ENCODE measurements at places on chromosomes 12 and 14.

DNA sequence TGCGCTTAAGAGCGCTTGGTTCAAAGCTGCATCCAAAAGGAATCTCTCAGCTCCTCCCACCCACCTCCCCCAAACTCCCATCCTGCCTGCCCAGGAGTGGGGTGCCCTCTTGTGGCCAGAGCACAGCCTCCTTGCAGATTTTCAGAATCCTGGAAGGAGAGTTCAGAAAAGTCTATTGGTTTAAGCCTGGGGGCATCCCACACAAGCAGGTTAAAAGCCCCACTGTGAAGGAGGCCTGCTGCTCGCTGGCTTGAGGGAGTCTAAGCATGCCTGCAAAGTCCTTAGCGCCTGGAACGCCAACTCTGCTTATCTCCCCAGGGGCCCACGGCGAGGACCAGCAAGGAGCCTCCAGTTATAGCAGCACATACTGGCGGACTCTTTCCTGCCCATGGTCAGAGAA is 297.1 kb downstream of the KSR2 start:
- peak; percentile 49 for ATAC-seq

GRCh38 chr12:87807086-87807485 is 222.1 kb downstream of the C12orf50 start:
- no peak for ATAC-seq

GRCh38 chr14:50600849-50601248 is 40.9 kb downstream of the ATL1 start:
- no peak for ATAC-seq

- ATAC-seq: peak; percentile 32
Observed at GRCh38 chr14:102957222-102957621, 34.8 kb downstream of the AMN start.

DNA sequence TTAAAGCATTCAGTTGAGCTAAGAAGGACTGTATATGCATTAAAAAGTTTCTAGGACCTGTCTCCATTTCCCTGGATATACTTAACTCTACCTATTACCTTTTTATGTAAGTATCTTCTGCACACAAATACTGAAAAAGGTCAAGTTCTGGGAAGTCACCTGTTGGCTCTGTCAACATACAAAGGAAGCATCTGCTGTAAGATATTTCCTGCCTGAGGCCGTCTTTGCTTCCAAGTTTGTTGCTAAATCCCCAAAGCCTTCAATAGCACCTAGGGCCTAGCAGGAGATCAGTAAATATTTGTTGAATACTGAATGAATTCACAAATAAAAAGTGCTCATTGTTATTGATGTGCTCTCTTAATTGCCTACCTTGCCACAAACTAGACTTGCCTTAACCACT is 188.4 kb downstream of the DUSP6 start:
- ATAC-seq: no peak

- ATAC-seq: peak; percentile 48
Observed at GRCh38 chr12:99983456-99984258, 1.1 kb downstream of the ANKS1B start.

DNA sequence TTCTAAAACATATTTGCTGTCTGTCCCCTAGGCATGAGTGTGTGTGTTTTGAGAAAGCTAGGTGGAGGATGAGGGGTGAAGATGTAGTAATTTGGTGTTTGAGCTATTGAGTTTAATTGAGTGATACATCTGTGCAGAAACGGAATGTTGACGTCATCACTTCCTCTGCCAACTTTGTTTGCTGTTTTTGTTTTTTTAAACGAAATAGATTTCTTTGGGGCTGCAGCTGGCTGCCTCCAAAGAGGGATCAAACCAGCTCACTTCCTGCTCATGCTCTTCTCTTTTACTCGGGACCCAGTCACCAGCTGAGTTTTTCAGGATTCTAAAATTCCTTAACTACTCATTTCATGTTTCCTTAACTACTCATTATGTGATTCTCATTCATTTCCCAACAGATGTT is 19.5 kb upstream of the CRACR2A start:
- ATAC-seq: no peak

- ATAC-seq: no peak
Observed at GRCh38 chr12:122738571-122738970, 7.9 kb upstream of the HCAR1 start.

DNA sequence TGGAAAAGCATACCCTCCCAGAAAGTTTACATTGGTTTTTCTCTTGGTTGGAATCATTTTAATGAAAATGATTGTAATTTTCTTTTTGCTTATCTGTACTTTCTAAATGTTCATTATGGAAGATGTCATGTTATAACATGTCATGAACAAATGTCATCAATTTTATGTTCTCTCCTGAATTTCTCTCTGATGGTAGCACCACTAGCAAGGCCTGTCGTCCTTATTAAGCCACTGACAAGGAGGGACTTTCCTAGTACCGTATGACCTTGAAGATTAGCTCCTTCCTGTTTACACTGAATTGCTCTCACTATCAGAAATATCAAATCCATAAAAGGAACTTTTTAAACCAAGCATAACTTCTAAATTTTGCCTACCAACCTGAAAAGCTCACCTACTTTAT is 99.0 kb downstream of the ESR2 start:
- ATAC-seq: no peak

- ATAC-seq: peak; percentile 91
Observed at GRCh38 chr14:21723431-21724045, 49.9 kb upstream of the OR4E1 start.

GRCh38 chr14:74577247-74577947 is 34.6 kb downstream of the LTBP2 start:
- no peak for ATAC-seq

DNA sequence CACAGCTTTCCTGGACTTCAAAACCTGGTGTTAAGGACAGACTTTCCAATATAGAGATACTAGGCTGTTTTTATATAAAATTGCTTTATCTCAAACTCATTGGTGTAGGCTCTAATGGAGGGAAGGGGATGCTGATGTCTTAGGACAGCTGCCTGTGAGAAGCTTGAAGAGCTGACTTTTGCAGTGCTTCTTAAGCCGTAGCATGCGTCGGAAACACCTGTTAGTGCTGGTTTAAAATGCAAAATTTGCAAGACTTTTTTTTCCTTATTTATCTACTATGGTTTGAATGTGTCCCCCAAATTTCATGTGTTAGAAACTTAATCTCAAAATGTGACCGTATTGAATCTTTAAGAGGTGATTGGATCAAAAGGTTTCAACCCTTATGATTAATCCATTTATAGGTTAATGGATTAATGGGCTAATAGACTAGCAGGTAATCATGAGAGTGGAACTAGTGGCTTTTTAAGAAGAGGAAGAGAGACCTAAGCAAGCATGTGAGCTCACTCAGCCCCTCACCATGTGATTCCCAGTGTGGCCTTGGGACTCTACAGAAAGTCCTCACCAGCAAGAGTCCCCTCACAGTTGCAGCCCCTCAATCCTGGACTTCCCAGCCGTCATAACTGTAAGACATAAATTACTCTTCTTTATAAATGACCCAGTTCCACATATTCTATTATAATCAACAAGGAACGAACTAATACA is 60.9 kb upstream of the FUT8 start:
- no peak for ATAC-seq

DNA sequence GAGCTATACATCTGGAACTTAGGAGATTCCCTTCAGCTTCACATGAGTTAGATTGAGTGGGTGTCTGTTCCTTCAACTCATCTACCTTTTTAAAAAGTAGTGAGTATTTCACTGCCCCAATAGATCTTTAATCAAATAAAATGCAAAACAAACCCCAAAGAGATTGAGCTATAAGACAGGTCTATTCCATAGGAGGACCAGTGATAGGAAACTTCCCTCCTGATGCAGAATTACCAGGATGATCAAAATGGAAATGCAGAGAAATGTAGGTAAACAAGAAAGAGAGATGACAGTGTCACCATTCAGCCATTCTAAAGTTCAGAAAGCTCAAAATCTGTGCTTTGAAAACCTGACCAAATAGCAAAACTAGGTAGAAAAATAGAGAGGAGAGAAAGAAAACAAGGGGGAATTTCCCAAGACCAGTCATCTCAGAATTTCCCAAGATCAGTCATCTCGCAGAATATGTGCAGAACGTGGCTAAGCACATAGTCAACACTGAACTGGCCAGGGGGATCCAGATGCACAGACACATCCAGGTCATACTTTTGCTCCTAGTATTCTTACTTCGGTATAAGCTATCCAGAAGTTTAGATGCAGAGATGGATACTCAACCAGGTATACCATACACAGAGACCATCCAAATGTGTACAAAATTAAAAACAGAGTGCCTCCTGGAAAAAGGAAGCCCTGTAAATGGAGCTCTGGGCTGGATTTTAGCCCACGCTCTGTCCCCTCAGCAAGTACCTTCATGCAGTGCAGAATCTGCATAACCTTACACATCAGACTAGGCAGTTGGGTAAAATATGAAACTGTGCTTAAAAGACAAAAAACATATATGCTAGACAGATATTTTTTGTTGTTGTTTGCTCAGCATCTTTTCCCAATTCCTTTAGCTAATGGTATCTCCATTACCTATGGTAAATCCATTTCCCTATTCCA is 27.4 kb downstream of the SLC41A2 start:
- ATAC-seq: no peak

GRCh38 chr12:22473212-22473611 is 71.1 kb downstream of the C2CD5 start:
- no peak for ATAC-seq

DNA sequence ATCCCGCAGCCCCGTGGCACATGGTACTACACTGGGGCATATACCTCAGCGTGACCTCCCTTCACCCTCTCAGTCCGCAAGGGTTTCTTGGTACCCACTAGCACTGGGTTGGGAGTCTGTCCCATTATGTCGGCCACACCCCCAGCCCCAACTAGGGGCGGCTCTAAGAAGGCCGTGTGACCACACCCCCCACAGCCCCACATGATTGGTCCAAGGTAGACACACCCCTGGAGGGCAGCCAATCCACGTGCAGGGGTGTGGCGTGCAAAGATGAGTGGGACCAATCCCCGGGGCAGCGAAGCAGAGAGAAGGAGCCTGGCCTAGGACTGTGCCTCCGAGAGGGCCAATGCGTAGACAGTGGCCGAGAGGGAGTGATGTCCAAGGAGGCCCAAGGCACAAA is 34.6 kb upstream of the BEGAIN start:
- ATAC-seq: no peak

GRCh38 chr14:54486685-54487084 is 2.1 kb downstream of the GMFB start:
- ATAC-seq: no peak

DNA sequence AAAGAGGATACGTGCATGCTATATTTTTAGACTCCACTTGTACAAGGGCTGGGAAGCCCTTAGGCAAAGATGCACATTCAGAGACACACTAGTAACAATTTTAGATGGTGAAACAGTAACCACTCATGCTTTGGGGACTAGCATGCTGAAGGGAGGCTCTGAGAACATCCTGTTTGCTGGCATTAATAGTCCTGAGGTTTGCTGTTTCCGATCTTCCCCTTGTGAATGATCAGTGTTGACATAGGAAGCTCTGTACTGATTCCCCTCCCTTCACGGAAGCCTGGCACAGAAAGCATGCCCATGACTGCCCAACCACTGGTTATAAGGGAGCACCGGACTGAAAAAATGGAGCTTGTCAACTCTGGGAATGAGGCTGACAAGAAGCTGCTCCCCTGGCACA is 164.6 kb downstream of the GCH1 start:
- ATAC-seq: peak; percentile 94

GRCh38 chr12:117193903-117194302 is 3.6 kb upstream of the FBXO21 start:
- no peak for ATAC-seq
